ENCODE measurements at places on chromosomes 13 and 19. TPM values are rescaled to one million over a fixed set of nuclear protein-coding genes. Genes with fewer than 3 reads are reported as not detected.

DNA sequence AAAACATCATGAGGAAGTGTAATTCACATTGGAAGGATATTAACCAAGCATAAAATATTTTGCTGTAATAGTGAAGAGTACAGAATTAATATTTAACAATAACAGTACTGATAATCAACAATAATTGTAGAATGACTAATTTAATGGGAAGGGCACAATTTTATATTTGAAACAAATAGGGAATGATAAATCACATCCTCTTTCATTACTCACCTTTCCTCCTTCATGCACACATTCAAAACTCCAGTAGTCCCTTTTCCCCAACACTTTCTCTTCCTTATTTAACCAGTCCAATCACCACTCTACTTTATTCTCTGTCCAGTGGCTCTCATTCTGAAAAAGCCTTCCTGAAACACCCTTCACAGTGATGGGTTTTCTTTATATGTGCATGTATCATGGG, 110.8 kb upstream of the POSTN start:
- no peak for DNase-seq

Gene SIGLEC5
- total RNA-seq: not detected

DNA sequence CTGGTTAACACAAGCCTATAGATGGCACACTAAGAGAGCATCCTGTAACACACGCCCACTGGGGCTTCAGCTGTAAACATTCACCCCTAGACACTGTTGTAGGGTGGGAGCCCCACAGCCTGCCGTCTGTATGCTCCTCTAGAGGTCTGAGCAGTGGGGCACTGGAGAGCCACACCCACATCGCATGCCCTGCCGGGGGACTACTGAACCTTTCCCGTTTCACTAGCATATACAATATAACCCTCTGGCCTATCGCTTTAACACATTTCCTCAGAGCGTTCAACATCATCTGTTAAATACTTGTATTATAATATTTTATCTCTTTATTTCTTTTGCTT, 73.4 kb downstream of the PCDH9 start:
- no peak for DNase-seq

DNA sequence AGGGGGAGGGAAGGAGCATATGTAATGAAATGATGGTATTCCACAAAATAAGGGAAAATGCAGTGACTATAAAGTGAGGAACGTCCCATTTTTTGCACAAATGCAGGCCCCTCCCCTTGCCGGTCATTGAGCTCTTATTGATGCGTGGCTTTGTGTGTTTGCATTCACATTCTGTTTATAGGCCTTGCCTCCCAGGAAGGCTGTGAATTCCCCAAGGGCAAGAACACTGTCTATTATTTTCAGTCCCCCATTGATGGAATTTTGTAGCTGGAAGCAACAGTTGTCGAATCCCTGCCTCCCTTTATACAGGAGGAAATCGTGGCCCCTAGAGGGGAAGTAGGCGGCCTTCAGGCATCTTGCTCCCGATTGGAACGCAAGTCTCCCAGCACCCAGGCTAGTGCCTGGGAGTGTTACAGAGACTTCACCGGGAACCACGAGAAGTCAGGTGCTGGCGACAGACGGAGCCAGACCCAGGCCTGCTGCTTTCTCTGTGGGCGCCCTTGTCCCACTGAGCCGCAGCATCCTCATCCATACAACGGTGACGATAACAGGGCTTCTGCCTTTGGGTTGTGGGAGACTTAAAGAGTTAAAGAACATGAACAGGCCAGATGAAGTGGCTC, 6.9 kb downstream of the SBSN start:
- DNase-seq: no peak

DNA sequence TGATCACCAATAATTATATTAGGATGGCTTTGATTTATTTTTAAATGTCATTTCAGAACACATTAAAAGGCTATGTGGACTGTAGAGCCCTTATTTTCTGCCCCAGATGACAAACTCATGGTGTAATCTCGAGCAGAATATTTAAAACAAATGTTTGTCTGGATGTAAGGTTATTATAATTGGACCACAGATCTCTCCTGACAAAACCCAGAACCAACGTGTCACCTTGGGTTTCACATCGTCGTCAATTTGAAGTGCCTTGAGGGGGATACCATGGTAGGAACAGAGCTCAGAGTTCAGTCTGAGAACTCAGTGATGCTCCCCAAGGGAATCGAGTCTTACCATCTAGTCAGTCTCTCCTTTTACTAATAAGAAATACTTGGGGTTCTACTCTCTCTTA, 2.8 kb downstream of the SACS start:
- DNase-seq: no peak

GRCh38 chr19:35120492-35120891, 4.9 kb downstream of the FXYD3 start:
- peak; percentile 39 for DNase-seq

DNA sequence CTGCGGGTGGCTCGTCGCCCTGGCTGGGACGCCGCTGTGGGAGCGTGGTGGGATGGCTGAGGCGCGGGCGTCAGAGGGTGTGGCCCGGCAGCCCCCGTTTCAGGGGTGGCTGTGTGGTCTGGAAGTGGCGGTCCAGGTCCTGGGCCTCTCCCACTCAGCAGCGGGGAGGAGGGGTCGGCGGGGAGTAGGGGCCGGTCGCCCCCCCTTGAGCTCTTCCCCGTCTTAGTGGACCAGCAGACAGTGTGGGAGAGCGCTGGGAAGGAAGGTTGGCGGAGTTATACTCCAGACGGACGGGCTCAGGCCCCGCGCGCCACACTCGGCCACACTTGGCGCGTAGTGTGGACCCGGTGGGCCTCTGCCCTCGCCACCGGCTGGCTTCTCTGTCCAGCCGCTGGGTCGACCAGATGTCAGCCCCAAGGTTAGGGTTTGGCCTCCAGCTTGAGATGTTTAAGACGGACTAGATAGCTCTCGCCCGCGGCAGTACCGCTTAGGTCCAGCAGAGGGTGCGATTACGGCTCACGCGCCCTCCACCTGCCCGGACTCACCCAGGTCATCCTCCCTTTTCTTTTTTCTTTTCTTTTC, 21.7 kb upstream of the ZNF429 start:
- DNase-seq: peak; percentile 56

- no peak for DNase-seq
These were observed 2.3 kb downstream of the SLC5A5 start for GRCh38 chr19:17873786-17874757.

- no peak for DNase-seq
These were observed 225.3 kb downstream of the LACC1 start for GRCh38 chr13:44104969-44105368.

- DNase-seq: no peak
These were observed 16.2 kb downstream of the FRY start for GRCh38 chr13:32047793-32048192.

All from heart left ventricle (tissue), 16 donors.